ENCODE measurements at places on chromosomes 4 and X.

DNA sequence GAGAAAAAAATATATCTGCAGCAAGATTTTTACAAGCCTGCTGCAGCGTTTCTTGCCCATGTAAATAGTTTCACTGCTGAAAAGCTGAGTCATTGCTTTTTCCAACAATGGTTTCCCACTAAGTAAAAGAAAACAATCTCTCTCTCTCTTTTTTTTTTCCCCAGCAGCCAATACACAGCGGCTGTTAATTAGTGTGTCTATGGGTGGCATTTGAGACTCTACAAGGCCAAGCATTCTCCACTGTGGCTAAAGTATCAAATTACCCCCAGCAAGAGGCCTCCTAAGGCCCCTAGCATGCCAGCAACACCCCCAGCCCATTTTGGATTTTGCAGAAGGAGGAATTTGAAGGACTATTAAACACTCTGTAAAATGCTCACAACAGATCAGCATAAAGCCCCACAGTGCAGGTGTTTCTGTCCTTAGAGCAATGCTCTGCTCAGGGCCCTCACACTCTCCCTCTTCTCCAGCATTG lies 837.4 kb downstream of the TRIML1 start:
- no peak for DNase-seq

GRCh38 chrX:109378281-109378680 lies 103.6 kb downstream of the GUCY2F start:
- no peak for DNase-seq

DNA sequence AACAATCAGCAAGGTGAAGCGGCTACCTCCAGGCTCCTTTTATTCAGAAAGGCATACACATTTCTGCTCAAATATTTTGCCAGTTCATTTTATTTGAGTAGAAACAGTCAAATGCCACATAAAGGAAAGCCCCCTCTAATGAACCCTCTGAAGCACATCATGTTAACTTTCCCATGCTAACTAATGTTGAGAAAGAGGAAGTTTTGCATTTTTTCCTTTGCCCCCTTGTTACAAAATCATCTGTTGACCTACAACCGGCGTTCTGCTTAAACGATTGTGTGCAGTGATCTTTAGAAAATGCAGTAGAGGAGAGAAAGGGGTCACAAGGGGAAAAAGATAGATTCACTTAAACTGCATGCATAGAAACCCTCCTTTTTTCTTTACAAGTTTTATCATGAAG lies 25.2 kb upstream of the ATXN3L start:
- DNase-seq, result no peak

- DNase-seq, result no peak
Observed at GRCh38 chrX:11739776-11740175, 18.3 kb upstream of the MSL3 start.

DNA sequence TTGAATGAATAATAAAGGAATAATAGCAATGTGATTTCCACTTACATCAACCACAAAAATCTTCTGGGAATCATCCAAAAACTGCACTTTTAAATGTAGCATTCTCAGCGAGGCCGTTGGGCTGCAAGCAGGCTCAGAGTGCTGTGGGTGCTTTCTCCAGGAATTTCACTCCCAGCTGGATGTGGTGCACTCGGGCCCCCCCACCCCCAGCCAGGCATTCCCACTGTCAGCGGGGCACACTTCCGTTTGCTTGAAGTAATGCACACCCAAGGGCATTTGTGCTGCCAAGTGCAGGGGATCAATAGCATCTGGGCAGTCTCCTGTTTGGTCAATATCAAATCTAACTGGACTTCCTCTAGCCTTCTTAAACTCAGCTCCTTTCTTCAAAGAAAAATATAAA lies at the start of gene FRMD7:
TSS of gene FRMD7 (minus strand) at position 278 of the 400 bp plus-strand sequence. CDS start at position 102, 176 bp downstream.
- DNase-seq, result no peak

DNA sequence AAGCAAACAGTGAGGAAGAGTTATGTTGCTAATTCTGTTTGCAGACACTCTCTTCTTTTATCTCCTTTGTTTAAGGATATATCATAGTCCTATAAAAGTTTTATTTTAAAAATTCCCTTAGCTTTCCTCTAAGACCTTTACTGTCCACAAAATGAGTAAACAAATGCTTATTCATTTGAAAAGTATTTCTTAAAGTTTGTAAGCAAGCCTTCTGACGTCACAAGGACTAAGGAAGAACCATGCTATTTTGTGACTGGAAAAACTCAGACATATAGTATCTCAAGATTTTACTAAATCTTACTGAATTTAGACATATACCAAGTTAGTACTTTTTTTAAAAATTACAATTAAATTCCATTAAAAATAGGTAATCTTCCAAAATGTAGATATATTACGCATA lies 5.2 kb upstream of the RBMXL3 start:
- no peak for DNase-seq

GRCh38 chrX:38220024-38220414 lies 652 bp downstream of the SRPX start:
- no peak for DNase-seq

DNA sequence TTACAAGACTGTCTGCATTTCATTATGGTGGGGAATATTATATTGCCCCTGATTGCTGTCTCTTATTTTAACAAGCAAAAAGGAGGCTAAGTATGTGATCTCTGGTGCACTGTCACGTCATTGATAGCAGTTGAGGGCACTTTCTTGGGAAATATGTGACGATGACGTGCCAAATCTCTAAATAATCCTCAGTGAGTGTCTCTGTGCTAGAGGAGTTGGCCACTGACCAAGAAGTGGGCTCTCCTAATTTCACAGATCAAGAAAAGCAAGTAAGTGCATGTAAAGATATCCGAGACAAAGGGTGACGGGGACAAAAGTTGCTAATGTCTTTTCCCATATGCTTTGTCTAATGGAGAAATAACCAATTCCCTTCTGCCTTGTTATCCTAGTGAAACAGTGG lies 487.4 kb upstream of the TENM3 start:
- DNase-seq, result no peak

DNA sequence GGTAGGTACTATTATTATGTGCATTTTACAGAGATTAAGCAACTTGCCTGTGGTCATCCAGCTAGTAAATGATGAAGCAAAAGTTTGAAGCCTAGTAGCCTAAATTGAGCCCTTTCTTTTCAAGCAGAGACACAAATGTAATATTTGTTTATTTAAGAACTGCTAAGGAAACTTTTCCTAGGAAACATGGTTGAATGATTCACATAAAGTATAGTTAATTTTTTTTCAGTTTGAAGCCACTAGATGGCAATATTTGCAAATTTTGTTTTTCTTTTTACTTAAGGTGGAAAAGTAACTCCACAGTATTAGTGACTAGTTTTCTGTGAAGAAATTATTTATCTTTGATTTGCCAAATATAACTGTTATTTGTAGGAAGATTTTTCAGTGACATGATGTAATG lies 52.8 kb upstream of the ANKRD17 start:
- no peak for DNase-seq

DNA sequence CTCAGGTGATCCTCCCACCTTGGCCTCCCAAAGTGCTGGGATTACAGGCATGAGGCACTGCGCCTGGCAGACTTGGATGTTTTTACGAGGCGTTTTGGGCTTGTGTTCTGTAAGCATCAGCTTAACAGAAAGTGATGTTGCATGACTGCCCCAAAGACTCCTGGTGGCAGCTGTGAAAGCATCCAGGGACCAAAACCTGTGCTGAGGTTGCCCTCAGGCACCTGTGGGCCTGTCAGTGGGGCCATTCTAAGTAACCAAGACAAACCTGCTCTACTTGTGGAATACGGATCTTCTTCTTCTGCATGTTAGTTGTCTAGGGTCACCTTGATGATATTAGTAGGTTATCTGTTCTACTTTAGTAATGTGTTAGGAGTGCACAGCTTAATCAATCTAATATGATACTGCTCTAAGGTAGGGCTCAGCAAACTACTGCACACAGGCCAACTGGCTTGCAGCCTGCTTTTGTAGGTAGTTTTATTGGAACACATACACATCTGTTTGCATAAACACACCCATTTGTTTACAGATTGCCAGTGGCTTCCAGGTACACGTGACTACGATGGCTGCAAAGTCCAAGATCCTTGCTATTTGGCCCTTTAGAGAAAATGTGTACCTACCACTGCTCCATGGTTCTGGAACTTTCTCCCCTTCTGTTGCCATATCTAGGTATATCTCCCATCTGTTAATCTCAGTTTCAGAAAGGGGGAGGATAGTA lies 136.7 kb downstream of the GPR143 start:
- no peak for DNase-seq

DNA sequence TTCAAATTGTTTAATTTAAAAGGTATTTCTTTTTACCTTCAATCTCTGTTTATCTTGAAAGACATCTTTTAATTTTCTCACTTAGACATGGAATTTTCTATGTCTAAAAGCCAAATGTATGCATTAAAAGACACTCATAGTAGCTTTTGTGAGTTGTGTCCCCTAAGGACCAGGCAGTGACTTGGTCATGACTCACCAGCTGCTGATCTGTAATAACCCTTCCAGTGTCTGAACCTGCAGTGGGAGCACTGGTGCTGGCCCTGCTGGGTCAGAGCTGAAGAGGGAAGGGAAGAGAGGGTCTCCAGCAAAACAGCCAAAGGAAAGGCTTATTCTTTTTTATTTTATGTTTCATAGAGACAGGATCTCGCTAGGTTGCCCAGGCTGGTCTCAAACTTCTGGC lies 31.1 kb upstream of the SH3D19 start:
- no peak for DNase-seq

DNA sequence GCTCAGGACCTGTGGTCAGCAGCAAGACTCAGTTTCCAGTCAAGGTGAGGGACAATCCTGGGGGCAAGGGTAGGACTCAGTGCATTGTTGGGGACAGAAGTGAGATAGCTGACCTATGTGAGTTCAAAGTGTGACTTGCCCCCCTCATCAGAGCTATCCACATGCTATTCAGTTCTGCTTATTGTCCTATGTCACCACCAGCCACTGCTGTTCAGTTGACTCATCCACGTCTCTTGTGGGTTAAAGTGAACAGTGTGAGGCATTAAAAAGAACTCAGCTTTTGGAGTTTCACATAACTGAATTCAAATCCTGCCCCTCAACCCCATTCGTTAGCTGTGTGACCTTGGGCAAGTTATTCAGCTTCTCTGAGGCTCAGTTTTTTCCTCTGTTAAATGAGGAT lies 4.4 kb upstream of the APLN start:
- no peak for DNase-seq

- no peak for DNase-seq
Observed at GRCh38 chr4:173119818-173120217, 48.8 kb upstream of the GALNT7 start.

DNA sequence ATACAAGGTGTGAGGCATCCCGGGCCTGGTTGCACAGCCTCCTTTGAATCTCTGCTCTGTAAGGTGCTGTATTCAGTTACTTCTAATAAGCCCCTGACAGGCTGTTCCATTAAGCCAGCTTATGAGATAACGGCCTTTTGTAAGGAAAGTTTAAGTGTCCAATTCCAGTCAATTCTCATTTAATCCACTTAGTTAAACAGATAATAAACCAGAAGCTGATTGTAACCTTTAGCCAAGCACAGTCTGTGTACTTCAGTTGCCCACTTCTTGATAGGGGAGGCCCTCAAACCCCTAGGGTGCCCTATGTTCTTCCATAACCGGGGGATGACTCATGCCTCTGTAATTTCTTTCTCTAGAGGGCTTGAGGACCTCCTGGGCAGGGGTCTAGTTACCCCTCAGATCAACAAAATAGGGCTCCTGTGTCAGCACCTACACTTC lies 63.4 kb downstream of the RASL11B start:
- DNase-seq, result peak; percentile 37

DNA sequence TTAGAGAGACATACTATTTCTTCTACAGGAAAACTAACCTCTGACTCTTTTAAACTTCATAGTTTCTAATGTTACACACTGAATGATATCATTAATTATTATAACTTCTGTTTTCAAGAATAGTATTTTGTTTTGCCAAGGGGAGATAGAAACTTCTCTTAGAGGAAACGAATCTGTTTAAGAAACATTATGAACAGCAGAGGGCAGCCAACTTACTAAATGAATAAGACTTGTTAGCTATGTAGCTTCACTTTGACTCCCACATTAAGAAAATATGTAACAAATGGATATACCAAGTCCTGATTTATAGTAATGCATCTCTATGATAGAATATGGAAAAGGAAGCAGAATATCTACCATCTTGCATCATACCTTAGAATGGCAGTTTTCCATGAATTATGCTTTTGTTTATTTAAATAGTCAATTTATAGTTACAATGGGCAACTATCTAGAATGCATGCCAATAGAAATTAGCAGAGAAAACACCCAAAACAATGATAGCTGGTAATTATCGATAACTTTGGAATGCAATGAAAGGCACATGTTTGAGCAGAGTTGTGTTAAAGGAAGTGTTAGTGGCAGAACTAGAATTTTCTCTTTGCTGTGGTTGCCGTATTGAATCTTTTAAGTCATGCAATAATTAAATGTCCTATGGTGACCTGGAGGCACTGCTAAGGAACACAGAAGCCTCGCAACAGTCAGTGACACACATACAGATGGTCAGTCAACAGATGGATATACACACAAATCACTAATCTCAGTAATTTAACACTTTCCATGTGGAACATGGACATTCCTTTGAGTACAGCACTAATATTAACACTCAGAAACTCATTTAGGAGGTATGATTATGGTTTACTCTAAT lies 105.7 kb upstream of the PDLIM3 start:
- peak; percentile 2 for DNase-seq

DNA sequence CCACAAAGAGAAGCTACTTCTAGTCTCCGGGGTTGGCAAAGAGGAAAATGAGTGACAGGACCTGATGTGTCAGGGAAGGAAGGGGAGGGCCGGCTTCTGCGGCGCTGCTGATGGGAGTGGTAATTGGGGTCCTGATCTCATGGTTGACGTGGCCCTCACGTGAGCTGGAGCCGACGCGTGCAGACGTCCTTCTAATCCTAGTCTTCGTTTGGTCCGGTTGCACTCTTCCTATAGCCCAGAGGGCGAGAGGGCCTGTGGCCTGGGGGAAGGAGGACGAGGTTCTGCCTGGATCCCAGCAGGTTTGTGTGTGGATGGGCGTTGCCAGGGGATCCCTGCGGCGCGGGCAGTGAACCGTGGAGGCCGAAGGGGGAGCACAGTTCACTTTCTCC lies at the start of gene ARMCX1:
TSS of gene ARMCX1 (plus strand) at position 186 of the 389 bp plus-strand sequence. CDS start 2,384 bp downstream, outside the sequence.
- DNase-seq, result peak; percentile 59

DNA sequence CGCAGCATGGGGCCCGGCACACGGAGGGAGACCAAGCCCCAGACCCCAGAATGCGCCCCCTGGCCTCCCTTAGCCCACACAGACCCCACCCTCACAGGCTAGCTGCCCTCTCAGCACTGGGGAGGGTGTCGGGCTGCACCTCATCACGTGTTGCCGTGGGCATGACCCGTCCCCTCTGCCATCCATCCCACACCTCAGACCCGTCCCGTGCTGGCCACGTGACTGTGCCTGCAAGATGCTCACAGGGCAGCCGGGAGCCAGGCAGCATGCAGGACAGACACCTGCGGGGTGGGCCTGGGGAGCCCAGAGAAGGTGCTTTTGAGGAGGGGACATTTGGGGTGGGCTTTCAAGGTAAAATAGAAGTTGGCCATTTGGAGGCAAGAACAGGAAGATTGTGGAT lies 4.8 kb downstream of the MSANTD1 start:
- no peak for DNase-seq

GRCh38 chr4:125334926-125335325 lies 20.2 kb downstream of the FAT4 start:
- no peak for DNase-seq

DNA sequence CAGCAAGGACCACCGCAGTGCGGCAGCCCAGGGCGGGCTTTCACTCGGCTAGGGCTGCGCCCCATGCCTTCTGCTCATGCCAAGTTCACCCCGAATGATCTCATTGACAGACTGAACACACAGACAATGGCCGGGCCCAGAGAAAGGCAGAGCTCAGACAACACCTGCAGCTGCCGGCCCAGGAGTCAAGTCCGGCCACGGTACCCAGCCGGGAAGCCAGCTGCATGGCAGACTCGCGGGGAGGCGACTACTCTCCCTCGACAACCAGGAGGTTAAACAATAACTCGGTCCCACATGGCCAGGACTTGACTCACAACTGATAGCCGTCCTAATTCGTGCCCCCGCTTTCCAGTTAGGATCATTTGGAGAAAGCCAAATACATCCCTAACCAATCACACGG lies 50.4 kb downstream of the ABLIM2 start:
- DNase-seq, result no peak
